NCI-H1105 (cell line): ENCODE measurements at places on chromosomes 12 and 14.

DNA sequence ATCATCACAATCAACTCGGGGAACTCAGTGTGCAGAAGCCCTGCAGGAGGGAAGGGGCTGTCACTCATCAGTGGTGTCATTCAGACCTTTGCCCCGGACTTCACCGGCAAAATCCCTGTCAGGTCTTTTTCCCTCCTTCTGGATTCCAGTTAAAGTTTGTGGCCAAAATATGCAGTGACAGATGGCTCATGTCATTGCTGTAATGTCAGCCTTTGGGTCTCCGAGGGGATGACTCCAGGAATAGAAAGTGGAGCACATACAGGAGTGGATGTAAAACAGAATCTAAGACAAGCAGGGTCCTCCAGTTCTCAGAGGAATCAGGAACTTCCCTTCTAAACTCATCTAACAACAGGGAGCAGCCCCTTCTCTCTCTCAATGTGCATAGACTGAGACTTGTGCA, 130.3 kb upstream of the RASSF8 start:
- DNase-seq = no peak

DNA sequence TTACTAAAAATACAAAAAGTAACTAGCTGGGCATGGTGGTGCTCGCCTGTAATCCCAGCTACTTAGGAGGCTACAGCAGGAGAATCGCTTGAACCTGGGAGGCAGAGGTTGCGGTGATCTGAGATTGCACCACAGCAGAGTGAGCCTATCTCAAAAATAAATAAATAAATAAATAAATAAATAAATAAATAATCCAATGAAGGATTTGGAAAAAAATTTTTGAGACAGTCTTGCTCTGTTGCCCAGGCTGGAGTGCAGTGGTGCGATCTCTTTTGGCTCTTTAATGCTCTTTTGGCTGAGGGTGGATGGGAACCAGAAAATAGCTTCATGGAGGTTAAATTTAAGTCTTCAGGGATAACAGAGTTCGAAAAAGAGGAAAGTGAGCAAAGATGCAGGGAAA, 11.7 kb downstream of the ATP5MC2 start:
- DNase-seq = no peak

DNA sequence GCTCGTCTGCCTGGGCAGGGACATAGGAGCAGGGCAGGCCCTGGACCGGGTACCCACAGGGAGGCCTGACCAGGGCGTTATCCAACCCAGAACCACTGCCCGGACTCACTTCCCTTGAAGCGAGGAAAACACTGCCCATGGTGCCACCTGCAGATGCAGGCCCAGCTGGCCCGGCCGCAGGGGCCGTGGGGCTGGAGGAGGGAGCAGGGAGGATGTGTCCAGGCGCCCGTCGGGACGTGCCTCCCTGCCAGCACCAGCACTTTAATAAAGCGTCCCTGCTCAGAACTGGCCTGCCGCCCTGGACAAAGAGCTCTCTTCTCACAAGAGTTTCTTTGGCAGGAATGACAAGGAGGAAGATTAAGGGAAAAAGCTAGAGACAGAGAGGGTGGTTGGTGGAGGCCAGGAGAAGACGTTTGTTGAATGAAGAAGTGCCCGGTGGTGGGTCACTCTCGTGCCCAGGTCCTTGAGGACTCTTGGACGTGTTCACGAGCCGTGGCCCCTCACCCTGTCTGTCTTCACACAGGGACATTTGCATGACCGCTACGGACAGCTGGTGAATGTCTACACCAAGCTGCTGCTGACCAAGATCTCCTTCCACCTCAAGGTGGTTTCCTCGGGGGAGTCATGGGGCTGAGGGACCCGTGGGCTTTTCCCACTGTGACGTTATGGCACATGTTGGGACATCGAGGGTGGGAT, 14.2 kb downstream of the HIP1R start:
- no peak for DNase-seq

DNA sequence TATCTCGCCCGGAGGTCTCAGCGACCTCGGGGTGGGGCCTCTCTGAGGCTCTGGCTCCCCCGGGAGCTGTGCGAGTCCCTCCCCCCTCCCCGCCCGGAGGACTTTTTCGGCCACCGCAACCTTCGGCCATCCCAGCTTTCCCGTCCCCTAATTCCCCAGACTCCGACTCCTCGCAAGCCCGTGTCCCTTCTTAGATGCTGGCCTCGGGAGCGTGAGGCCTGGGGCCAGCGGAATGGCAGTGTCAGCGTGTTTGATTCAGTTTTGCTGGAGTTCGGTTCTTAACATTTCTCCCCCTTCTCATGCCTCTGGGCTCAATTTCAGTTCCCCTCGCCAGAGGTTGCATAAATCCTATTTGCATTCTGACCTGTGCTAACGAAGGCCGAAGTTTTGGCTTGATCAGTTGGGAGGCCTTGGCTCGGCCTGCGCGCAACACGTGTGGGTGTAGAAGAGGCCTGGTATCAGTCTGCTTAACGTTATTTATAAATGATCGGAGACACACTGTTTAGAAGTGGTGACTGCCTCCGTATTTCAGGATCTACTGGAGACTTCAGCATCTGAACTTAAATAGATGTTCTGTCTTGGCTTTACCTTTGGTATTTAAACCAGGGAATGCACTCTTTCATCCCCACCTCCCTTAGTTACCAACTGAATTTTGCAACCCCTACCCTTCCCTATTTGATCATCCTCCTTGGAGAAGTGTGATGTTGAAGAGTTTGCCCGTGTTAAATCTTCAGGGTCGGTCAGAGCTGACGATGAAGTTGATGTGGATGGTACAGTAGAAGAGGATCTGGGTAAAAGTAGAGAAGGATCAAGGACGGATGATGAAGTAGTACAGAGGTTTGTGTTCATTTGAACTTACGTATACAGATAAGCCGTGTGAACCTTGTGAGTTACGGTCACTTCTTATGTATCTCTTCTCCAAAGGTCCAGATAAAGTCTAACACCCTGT, 851 bp downstream of the HSP90B1 start:
- DNase-seq = no peak

DNA sequence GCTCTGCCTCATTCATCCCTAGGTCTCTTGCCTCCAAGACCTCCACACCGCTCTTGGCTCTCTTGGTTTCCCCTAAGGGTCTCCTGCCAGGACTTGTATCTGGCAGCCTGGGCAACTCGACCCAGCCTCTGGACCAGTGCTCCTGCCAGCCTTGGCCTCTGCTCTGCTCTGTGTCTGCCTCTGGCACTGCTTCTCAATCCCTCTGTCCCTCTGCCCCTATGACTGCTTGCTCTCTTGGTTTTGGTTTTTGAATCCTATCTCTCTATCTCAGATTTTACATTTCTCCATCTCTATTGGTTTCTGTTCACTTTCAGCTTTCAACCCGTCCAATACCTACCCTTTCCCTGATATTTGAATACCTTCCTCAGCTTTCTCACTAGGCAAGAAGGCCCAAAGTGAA, 6.3 kb downstream of the ITGA5 start:
- DNase-seq = no peak

GRCh38 chr12:124774462-124775167, 89.0 kb downstream of the SCARB1 start:
- DNase-seq = no peak

GRCh38 chr14:94034886-94035285, 8.7 kb downstream of the OTUB2 start:
- DNase-seq = no peak

DNA sequence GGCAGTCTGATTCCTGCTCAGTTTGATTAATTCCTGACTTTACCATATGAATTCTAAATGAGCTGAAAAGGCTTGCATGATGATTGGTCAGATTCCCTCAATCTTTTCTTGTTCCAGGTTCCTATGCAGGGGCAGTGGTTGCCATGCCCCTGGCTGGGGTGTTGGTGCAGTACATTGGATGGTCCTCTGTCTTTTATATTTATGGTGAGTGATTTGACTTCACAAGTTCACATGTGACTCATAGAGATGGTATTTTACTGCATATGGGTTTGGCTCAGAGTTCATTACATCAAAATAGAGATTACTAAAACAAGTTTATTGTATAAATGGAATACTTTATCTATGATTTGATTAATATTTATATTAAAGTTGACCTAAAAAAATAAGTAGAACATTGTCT, 44.8 kb downstream of the SLC17A8 start:
- no peak for DNase-seq

- DNase-seq = peak; percentile 14
These were observed at the start of gene ARHGEF25 for GRCh38 chr12:57611108-57611826. TSS of gene ARHGEF25 (plus strand) at chr12:57611435. CDS start at chr12:57611895, 460 bp downstream.

DNA sequence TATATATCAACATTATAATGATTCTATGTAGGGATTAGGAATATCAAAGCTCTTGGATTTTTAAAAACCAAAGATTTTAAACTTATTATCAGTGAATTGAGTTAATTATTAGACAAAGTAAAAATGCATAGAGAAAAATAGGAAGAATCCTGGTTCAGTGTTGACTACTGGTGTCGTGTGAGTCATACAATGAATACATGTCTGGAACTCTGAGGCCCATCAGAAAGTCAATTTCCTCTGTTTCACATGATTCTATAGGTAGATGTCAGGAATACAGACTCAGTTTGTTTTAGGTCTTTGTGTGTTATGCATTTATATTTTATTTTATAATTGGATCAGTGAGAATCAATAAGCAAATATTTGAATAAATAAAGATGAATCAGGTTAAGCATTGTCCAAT, 84.5 kb upstream of the RTL1 start:
- no peak for DNase-seq

DNA sequence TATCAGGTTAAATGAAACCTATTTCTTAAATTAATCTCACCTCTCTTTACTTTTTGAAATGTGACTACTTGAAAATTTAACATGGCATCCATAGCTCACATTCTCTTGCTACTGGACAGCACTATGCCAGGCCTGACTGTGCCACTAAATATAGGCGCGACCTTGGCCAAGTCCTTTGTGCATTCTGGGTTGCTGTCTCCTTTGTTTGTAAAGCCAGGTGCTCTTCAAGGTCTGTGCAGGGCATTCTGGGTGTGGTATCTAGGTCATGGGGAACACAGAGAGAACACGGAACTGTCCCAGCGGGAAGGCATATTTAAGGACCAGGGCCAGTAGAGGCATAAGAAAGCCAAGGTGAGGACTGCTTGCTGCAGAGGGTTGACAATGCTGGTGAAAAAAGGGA, 121.2 kb downstream of the ZNF664 start:
- DNase-seq = no peak

DNA sequence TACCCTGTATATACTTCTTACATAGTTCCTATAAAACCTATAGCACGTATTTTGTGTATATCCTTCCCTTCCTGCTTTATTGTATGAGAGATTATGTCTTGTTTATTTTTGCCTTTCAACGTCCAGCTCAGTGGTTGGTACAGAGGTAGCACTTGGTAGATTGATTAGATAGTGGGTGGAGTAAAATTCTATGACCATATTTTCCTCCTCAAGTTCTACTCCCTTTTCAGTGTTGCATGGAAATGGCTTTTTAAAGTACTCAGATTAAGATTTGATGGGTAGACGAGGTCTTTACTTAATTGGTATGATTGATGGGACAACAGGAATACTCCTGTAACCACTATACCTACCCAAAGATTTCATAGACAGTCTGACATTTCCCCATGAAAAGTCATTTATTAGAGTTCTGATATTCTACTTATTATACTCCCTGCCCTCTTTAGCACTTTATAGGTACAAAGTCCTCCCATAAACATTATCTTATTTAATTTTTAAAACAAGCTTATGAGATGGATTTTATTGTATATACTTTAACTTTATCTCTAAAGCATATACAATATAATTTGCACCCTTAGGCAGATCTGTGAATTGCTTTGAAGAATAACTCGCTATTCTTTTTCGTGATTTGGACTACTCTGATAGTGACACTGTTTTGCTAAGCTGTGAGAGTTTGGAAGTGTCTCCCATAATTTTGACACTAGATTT, 348.0 kb downstream of the RAD51B start:
- no peak for DNase-seq

DNA sequence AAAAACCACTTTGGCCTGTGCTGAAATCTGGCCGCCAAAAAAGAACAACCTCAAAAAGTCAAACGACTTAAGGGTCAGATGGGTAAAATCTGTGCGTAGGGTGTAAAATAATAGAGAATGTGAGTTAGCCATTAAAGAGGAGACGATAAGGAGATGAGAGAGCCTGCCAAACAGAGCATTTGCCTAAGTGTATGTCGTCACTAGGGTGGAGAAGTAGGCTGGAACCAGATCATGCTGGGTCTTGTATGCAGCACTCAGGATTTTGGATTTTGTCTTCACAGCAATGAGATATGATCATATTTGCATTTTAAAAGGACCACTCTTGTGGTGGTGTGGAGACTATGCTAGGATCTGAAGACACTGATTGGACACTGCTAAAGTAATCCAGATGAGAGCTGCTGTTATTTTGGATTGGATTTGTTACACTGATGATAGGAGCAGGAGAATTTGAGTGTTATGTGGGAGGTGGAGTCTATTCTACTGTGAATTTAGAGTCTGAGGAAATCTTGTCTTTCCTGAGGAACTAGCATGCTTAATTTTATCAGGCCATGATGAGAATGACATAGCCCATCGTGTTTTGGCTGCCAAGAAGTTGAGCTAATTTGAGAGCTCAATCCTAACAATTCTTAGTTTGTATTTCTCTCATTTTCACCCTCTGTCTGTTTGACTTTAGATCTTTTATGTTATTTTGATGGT, 24.8 kb upstream of the DBX2 start:
- no peak for DNase-seq

- DNase-seq = no peak
These were observed 51.1 kb downstream of the ZFYVE26 start for GRCh38 chr14:67765192-67765834.

- no peak for DNase-seq
These were observed 448.9 kb upstream of the TBX3 start for GRCh38 chr12:115132905-115133304.

GRCh38 chr14:50647282-50647681, 20.8 kb downstream of the SAV1 start:
- DNase-seq = no peak

DNA sequence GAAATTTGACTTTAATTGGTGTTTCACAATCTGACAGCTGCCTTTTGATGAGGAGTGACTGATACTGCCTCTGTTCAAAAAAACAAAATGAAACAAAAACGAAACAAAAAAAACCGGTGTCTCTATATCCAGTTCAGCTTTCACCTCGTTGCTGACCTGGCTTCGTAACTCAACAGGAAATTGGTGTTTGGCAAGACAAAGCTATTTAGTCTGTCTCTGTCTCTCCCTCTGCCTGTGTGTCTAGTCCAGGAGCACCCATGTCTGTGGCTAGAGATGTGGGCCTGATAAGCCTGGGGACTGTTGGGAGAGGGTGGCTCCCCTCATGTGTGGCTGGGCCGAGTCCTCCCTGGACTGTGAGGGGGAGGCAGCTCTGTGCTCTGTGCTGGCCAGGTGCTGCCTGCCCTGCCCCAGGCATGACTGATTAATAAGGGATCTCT, 11.3 kb downstream of the CACNA1C start:
- no peak for DNase-seq

- no peak for DNase-seq
These were observed 1.5 kb upstream of the HSP90B1 start for GRCh38 chr12:103928682-103929045.

- DNase-seq = no peak
These were observed 1817.4 kb upstream of the FLRT2 start for GRCh38 chr14:83712418-83713129.

GRCh38 chr14:104536942-104537612, 42.5 kb upstream of the C14orf180 start:
- DNase-seq = no peak

DNA sequence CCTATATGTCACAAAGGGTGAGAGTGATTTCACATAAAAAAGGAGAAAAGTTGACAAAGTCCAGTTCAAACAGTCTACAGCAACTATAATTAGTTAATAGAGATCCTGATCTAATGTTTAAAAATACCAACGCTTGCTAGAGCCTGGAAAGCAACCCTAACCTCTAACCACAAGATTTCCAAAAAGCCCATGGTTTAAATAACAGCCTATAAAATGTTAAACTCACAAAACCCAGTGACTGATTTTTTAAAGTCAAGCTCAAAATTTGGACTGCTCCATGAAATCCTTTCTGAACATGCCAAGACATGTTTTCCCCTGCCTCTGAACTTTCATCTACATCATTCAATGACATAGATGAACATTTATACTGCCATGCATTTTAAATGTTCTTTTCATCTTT, 81.6 kb downstream of the PLEKHG7 start:
- no peak for DNase-seq
